Stimulated activated CD4-positive, alpha-beta T cell treated with anti-CD3 and anti-CD28 coated beads, Interleukin-15, amount 100 ng/mL, for 1 hour (primary cell): ENCODE measurements at places on chromosomes 2 and 18.

GRCh38 chr2:12302691-12303090 is 414.0 kb upstream of the TRIB2 start:
- no peak for DNase-seq

DNA sequence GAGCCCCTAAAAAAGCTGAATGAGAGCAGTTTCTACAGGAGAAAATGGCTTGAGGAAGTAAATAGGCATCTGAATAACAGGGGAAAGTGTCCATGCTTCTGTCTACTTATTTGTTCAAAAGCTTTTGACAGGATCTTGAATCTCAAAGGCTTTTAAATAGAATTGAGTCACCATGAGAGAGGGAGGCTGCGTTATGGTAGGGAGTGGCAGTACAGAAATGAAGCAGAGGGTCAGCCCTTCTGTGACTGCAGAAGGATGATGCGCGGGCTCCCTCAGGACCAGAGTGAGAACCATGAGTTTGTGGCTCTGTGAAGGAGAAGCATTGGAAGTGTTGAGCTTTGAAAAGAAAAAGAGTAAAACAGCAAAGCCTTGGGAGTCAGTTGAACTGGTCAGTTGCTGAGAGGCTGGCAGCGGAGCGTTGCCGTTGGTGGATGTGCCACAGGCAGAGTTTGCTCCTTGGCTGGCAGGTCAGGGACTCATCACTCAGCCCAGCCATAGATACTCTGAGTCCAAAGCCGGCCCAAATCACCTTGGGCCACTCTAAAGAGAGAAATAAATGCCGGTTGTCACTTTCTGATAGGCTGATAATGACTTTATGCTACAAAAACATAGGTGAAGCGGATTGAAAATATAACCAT is 17.4 kb downstream of the COPS7B start:
- DNase-seq = no peak

GRCh38 chr18:79385326-79385707 is 10.4 kb upstream of the NFATC1 start:
- no peak for DNase-seq

- DNase-seq = no peak
These were observed 100.4 kb upstream of the SMAD2 start for GRCh38 chr18:48030616-48031480.

GRCh38 chr2:217801711-217802110 is 201.1 kb downstream of the TNS1 start:
- no peak for DNase-seq

DNA sequence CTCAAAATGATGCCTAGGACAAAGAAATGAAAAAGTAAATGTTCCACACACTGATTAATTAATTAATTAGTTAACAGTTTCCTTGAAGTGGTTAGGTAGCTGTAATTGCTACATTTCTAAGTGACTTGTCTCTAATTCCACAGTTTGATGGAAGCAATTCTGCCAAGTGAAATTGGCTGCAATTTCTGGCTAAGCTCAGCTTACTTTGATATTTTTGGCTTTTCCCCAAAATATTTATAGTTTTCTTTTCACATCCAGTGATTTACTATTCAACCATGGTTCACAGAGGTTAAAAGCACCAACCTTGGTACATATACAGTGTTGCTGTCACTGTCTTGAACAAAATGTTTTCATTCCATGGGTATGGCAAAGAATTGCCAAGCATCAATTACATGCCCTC is 459.5 kb upstream of the CDH20 start:
- DNase-seq = no peak

GRCh38 chr2:16437189-16437588 is 228.4 kb downstream of the CYRIA start:
- DNase-seq = no peak

GRCh38 chr2:111636905-111637304 is 247.1 kb downstream of the ANAPC1 start:
- DNase-seq = no peak

DNA sequence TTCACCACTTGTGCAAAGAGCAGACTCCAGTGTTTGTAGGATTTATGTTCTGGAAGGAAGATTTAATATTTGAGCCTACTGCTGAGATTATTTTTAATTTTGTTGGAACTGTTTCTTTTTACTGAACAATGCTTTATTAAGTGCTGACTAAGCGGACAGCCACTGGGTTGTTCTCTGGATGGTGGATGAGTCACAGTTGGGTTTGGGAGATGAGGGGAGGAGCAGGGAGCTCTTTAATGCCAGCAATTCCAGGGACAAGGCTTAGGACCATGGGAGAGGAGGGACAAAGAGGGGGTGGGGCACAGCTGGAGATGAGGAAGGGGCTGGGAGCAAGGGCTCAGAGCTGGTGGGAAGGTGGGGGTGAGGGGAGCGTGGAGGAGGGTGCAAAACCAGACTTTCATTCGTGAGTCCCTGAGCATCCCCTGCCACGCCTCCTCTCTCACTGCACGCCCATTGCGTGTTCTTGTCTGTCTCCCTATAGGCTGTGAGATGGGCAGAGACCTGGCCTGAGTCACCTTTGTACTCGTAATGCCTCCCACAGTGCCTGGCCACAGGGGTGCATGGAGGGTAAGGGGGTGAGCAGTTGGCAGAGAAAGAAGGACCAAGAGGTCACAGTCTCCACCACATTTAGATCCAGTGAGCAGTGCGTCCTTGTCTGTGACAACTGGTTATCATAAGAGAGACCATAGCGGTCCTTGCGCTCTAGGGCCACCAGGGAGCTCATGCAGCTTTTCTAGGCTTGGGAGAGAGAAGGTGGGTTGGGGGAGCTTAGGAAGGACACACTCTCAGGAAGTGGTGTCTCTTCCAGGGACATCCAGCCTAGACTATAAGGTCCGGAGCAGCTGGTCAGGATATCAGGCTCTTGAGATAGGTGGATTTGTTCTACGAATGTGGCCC is 18.4 kb downstream of the SLC4A3 start:
- no peak for DNase-seq

DNA sequence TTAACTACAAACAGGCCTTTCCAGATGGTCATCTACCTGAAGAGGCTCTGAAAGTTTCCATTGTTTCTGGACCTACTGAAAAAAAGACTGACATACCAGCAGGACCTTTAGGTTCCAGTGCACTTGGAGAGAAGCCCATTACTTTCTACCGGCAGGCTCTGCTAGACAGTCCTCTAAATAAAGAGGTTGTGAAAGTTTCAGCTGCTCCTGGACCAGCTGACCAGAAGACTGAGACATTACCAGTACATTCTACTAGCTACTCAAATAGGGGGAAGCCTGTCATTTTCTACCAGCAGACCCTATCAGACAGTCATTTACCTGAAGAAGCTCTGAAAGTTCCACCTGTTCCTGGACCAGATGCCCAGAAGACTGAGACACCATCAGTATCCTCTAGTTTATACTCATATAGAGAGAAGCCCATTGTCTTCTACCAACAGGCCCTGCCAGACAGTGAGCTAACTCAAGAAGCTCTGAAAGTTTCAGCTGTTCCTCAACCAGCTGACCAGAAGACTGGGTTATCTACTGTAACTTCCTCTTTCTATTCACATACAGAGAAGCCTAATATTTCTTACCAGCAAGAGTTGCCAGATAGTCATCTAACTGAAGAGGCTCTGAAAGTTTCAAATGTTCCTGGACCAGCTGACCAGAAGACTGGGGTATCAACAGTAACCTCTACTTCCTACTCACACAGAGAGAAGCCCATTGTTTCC is 65.8 kb downstream of the ALMS1 start:
- no peak for DNase-seq
